CD4-positive, alpha-beta T cell (primary cell): ENCODE measurements at places on chromosomes 2 and 18.

DNA sequence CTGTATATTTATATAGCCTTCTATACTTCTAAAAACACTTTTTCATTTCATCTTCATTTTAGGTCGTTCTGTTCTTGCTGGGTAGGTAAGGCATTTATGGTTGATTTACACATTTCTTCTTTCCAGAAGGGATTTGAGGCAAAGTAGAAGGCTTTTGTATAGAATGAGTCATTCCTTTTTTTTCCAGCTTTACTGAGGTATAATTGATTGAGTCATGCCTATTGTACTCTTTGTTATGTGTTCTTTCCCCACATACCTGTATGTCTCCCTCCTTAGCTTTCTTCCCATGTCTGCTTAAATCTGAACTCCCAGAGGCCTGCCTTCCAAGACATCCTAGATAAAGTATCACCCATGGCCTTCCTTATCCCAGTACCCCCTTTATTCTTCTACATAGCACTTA lies 4.8 kb upstream of the CDC42EP3 start:
- no peak for DNase-seq

GRCh38 chr18:36035253-36035652 lies 32.1 kb downstream of the RPRD1A start:
- DNase-seq: no peak

DNA sequence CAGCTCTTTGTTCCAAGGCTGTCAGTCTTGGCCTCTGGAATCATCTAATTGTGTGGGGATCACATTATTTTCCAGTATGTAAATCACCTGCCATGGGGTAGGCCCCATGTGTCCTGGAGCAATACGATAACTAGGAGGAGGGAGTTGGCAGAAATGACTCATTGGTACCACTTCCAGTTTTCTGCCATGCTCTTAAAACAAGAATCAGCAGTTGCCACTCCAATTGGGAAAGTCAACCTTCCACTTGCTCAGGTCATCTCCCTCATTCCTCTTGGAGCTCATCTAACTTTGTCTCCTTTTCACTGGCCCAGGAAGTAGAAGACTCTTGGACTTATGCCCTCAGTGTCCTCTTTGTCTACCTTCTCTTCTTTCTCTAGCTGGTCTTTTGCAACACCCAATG lies 487.0 kb downstream of the SLC4A3 start:
- no peak for DNase-seq

DNA sequence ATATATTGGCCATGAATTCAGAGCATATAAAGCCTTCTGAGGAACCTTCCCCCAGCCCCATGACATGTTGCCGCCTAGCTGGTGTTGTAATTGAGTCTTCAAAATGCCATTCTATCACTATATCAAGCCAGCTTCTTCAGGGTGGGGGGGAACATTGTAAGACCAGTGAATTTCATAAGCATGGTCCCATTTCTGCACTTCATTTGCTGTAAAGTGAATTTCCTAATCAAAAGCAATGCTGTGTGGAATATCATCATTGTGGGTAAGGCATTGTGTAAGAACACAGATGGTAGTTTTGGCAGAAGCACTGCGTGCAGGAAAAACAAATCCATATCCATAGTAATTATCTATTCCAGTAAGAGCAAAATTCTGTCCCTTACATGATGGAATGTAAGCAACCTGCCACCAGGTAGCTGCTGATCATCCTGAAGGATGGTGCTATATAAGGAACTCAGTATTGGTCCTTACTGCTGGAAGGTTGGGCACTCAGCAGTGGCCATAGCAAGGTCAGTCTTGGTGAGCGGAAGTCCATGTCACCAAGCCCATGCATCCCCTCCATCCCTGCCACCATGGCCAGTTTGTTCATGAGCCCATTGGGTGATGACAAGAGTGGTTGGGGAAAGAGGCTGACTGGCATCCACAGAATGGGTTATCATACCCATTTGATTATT lies 159.4 kb downstream of the COPS8 start:
- no peak for DNase-seq

DNA sequence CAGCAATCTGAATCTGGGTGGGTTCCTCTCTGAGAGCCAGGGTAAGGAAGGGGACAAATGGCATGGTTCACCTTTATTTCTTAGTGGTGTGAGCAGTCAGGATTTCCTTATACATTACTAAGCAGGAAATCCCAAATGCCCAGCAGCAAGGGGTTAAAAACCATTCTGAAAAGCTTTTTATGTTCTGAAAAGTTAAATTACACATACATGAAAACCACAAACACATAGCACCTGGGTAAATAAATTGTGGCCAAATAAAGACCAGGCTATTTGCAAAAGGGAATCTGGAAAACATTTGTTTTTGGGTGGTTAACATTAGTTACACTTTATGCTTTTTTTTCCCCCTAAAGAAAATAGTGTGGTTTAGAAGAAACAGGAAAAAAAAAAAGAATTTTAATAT lies 156.1 kb downstream of the AGPS start:
- no peak for DNase-seq

- DNase-seq: no peak
These were observed 236.8 kb upstream of the RBMS1 start for GRCh38 chr2:160730296-160730995.

DNA sequence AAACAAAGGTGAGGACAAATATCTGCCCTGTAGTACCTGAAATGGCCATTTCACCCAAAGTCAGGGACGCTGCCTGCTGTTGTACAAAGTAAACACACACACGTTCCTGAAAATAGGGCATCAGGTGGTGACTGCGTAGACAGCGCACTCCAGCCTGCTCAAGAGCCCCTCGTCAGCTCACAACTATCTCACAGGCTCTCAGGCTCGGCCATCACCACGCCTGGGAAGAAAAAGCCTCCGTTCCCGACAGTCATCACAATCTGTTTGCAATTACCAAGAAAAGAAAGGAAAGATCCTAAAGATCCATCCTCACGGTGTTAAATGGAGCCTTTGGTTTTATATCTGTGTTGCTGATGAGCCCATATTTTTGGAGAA lies 230.2 kb downstream of the ZNF516 start:
- DNase-seq: no peak

DNA sequence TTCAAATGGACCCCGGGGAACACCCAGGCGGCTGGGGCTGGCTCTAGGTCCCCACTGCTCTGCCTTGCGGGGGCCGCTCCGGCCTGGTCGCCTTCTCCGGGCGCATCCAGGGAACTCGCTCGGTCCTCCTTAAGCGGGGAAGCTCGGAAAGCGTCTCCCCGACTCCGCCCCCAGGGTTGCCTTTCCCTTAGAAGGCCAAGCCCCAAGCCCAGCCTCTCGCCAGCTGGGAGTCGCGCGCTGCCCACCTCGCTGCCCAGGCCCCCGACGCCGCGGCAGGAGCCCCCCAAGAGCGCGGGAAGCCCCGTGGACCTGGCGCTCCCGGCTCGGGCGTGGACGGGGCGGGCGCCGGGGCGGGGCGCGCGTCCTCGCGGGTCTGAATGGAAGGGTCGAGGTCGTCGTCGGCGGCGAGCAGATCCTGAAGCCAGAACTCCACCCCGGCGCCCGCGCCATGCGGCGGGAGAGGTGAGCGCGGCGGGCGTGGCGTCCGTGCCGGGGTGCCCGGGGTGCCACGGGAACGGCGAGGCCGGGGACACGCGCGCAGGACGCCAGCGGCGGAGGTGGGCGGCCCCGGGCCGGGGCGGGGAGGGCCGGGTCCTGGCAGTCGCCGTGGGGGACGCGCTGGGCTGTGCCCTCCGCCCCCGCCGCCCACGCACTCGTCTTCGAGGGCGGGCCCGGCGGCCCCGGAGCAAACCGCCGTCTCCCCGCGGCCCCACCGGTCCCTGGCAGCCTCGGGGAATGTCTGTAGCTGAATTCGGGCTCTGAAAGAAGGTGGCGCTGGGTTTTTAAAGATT lies at the start of gene BOK:
BOK (plus strand) TSS at position 214 of the 791 bp plus-strand sequence. CDS start 739 bp downstream, outside the sequence.
- DNase-seq: no peak
